ENCODE measurements at places on chromosomes 4 and X.

- no peak for DNase-seq
Observed at GRCh38 chr4:37471093-37471492, 215.1 kb downstream of the RELL1 start.

- peak; percentile 28 for DNase-seq
Observed at GRCh38 chr4:25107827-25108516, 52.3 kb downstream of the SEPSECS start.

DNA sequence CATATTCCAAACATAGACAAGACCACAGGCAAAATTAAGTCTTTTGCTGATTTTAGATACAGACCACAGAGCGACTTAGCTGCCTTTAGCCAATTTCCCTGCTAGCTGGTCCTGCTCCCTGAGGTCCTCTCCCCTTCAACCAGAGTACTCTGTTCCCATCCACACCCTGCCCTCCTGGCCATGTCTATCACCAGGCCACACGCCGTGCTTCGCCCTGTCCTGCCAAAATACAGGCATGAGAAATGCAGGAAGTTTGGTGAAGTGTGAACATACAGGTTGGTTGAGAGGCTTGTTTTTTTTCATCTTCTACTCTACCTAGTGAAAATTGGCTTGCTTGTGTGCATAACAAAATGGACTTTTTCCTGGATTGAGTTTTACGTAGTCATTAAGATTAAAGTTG, 226.2 kb upstream of the TENM3 start:
- no peak for DNase-seq

DNA sequence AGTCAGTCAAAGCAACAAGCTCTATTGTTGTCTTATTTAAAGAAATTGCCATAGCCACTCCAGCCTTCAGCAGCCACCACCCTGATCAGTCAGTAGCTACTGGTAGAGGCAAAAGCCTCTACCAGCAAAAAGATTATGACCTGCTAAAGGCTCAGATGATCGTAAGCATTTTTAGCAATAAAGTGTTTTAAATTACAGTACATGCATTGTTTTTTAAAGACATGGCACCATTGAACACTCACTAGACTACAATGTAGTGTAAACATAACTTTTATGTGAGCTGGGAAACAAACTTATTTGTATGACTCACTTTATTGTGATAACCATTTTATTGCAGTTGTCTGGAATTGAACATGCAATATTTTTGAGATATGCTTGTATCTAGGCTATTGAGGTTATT, 32.3 kb upstream of the DYNLT3 start:
- no peak for DNase-seq

DNA sequence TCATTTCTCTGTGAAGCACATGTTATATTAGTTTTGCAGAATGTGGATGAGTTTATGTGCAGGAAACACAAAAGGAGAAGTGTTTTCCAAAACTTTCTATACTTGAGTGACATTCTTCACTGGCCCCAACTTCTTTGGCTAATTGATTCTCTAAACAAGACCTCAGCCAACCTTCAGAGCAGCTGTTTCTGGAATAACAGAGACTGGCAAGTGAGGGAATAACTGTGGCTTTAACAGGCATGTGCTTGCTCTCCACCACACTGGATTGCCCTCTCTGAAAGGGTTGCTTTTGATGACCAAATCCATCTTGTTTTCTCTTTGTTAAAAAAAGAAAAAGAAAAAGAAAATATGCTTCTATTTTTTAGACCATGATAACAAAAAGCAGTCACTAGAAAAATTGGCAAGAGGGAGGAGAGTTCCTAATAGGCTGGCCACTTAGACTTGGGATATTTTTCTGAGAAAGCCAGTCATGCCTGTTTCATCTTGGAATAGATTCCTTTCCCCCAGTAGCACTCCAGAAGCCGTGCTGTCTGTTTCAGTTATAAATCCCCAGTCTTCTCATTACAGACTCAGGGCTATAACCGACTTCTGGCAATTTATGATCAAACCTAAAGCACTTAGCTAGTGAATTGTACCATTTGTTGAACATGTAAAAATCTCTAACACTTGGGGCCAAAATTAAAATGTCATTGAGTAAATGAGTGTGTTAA, 295.0 kb upstream of the NR3C2 start:
- no peak for DNase-seq

DNA sequence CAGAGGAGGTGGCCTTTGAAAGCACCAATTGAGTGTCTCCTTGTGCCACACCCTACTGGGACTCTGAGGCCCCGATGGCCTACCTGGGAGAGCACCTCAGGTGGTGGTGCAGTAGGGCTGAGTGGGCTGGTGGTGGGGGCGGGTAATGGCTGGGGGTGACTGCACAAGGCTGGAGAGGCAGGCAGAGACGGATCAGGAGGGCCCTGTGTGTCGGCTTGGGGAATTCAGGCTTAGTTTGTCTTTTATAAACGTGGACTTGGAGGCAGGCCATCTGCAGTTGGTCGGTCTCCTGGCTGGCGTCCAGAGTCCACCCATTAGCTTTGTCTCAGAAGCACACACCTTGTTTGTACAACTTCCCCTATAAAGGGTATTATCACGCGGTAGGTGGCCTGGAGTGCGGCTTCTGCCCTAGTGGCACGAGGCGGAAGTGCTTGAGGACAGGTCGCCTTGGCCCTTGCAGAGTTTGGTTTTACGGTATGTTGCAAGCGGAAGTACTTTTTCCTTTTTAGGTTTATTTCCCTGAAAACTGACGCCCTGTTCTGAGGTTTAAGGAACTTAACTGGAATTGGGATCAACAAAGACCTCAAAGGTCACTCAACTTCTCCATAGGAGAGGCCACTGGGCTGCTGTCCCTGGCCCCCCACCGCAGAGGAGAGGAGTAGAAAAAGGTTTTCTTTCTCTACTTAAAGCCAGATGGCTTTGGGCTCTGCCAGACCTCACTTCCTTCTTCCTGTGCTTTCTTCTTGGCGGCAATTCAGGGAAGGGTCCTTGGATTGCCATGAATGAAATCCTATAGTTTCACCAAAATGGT, 8.0 kb downstream of the TBC1D14 start:
- DNase-seq = peak; percentile 95

DNA sequence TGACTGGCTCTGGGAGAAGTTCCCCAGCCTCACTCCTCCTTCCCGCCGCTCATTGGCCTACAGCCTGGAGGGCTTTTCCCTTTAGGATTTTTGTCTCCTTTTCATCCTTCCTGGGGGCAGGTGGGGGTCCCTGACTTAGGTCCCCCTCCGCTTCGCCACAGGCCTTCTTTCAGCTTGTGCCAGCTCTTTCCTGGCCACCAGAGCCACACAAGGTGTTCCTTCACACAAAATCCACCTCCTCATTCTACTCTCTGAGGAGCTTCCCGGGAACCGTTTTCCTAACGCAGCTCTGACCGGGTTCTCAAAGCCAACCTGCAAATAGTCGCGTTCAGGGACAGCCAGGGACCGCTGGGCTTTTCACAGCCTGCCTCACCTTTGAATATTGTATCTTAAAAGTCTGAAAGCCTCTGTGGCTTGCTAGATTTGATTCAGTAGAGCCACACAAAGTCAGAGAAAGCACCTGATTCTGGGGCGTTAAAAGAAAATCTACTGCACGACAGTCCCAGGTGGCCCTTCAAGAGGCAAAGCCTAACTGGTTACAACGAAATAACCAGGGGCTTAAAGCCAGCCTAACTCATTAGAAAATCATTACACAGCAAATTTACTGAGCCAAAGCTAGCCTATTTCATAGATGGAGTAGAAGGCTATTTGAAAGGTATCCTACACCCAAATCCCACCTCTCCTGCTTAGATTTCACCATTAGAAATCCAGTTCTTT, 731 bp upstream of the GPC3 start:
- DNase-seq = no peak

DNA sequence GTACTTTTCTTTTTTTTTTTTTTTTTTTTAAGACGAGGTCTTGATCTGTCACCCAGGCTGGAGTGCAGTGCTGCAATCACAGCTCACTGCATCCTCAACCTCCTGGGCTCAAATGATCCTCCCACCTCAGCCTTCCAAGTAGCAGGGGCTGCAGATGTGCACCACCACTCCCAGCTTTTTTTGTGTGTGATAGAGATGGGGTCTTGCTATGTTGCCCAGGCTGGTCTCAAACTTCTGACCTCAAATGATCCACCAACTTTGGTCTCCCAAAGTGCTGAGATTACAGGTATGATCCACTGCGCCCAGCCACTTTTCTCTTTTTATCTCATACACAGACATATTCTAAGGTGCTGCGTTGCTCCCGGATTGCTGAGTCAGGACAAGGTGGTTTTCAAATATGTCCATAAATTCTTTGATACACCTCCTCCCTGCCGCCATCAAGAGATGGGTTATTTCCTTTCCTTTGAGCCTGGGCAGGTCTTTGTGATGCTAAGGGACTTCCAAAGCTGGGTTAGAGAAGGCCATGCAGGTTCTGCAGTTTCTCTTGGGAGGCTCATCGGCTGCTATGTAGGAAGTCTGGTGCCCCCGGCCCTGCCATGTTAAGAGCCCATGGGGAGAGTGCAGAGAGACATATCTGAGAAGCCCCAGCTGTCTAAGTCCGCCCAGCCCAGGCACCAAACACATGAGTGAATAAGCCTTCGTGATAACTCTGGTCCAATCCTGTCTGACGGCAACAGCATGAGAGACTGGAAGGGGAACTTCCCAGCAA, 8.4 kb upstream of the PLA2G12A start:
- no peak for DNase-seq

DNA sequence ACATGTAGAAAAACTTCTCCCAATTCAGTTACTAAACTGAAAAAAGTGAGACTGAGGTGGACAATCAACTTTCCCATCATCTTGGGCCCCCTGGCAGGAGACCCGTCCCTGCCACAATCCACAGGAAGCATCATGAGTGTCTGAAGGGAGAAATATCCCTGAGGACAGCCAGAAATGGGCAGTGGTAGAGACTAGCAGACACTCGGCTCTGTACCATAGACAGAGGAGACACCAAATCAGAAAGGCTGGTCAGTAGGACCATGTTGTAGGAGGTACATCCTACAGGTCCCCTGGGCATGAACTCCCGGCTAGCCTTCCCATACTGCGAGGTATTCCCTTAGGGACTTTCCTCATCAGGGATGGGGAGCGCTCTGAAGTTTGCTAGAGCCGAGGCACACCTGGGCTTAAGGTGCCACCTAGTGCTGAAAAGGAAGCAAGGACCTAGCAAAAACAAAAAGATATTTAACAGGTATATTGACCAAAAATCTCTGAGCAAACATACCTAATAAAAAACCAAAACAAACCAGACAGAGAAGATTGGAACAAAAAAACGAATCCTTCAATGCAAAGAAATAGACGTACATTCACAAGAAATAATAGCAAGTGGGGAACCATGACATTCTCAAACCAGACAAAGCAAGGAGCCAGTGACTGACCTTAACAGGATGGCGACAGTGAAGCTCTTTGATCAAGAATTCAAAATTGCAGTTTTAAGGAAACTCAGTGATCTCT, 55.6 kb downstream of the HAUS3 start:
- DNase-seq = no peak

DNA sequence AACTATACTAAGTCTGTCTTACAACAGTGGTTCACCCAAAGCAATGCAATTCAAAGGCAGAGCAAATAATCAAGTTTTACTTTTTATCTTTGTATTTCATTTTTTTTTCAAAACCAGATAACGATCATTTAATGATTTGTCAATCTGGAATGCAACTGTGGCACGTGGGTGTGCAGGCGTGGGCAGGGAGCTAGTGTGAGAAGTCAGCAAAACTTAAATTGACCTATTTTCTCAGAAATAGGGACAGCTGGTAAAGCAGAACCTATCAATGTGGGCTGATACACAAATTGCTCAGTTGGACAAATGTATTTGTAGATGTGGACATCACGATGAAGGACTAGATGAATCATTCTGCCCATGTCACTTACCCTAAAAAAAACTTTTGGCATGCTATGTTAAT, 105.6 kb downstream of the CBLL2 start:
- DNase-seq = no peak

- DNase-seq = no peak
Observed at GRCh38 chr4:15005474-15006115, 3.3 kb downstream of the CPEB2 start.

DNA sequence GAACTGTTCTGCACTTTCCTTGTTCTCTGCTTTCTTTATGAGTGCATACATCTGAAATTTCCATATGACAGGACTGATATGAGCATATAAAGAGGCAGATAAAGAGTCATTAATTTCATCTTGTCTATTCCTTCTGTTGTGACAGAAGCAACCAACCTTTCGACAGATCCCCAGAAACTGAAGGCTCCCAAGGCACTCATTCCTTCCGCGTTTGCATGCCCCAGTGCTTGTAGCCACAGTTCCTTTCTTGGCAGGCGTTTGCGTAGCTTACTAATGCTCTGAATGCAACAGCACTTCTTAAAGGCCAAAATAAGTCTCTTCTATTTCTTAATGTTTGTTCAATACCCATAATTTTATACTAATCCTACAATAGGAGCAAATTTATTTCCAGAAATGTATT, 94.0 kb upstream of the TBL1X start:
- DNase-seq = no peak

DNA sequence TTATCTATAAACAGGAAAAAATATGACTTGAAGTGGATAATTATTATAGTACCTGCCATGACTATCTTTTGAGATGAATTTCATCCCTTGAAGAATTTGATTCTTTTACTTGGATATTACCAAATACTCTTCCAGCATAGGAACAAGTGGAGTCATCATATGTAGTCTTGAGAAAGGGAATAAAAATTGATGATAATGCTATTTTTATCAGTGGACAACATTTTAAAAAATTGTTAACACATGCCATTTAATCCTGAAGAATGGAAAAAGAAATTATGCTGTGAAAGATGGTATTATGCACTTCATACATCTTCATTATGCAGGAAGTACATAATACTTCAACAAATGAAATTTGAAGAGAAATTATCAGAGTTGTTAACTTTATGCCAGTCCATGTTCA, 83.6 kb downstream of the ITIH6 start:
- DNase-seq = no peak

DNA sequence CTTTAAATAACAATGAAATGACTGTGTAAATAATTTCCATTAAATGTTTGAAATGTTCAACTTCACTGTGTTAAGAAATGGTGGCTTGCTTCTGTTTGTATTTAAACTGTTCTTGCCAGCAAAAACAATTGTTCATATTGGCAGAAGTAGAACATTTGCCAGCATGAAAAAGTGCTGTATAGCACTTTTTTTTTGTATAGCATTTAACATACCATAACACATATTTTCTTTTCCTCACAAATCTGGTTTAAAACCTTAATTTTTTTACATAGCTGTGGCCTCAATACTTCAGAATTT, 94.1 kb downstream of the COX18 start:
- no peak for DNase-seq

DNA sequence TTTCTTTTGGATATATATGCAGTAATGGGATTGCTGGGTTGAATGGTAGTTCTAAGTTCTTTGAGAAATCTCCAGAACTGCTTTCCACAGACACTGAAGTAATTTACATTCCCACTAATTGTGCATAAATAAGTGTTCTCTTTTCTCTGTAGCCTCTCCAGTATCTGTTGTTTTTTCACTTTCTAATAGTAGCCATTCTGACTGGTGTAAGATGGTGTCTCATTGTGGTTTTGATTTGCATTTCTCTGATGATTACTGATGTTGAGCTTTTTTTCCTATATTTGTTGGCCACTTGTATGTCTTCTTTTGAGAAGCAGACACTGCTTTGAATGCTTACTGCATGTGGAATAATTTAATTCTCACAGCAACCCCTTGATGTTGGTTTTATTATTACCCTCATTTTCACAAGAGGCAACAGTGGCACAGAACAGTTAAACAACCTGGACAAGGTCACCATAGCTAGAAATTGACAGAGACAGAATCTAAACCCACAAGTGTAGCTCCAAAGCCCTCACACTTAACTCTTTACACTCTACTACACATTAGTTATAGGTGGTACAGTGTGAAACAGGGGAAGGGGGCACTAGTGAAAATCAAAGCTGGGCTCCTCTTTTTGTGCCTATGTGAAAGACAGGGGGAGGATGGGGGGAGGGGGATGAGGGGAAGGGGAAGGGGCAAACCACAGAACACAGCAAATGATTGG, 96.1 kb downstream of the REELD1 start:
- DNase-seq = no peak

GRCh38 chr4:61540944-61541343, 340.8 kb downstream of the ADGRL3 start:
- no peak for DNase-seq

Measured in upper lobe of left lung (tissue), 6 donors.